ENCODE measurements at places on chromosomes 12 and 14.

- DNase-seq: no peak
Measured at GRCh38 chr12:3049611-3050249, 27.4 kb upstream of the TSPAN9 start.

GRCh38 chr14:93525696-93526451 is 95.1 kb downstream of the UNC79 start:
- DNase-seq: no peak

- DNase-seq: no peak
Measured at GRCh38 chr12:100753837-100754236, 40.7 kb upstream of the ANO4 start.

- DNase-seq: no peak
Measured at GRCh38 chr14:32508281-32508680, 179.2 kb downstream of the AKAP6 start.

- DNase-seq: no peak
Measured at GRCh38 chr14:50766338-50766886, 64.5 kb downstream of the NIN start.

- DNase-seq: no peak
Measured at GRCh38 chr12:89933911-89934310, 225.3 kb upstream of the ATP2B1 start.

GRCh38 chr14:102777711-102778337 is 575 bp downstream of the TRAF3 start:
- DNase-seq: peak; percentile 24

GRCh38 chr12:62760779-62761178 is 174.2 kb downstream of the PPM1H start:
- DNase-seq: no peak

- no peak for DNase-seq
Measured at GRCh38 chr14:100844421-100844820, 18.5 kb downstream of the MEG3 start.

DNA sequence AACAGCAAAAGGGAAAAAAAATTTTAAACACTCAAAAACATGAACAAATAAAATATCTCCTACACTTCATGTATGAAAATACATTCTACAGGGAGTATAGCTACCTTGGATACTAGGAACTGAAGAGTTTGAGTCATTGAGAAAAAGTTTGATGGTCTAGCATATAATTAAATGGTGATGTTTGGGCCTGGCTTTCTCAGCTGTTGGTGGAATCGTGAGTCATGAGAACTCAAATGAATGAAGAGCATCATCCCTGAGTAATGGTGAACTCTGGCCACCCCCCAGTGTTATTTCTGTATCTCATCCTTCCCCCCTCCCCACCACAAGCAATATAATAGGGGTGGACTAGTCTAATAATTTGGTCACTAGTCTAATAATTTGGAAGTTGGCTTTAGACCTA is 6.7 kb upstream of the SLC6A15 start:
- no peak for DNase-seq

- no peak for DNase-seq
Measured at GRCh38 chr12:19833775-19834501, 394.6 kb downstream of the AEBP2 start.

DNA sequence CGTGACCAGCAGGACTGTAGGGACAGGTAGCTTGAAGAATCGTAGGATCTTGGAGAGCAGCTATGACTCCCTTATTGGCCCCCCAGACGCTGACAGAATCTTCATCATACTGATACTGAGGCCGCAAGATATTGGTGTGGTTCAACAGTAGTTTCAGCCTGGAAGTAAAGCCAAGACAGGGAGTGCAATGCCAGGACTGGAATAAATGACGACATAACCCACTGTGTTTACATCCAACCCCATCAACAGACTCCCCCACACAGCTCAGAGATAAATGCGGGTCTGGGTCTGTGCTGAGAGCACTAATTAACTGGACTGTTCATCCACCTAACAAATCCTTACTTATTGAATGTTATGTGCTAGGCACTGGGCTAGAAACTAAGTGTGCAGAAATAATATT is 16.6 kb downstream of the NOXRED1 start:
- DNase-seq: no peak

- no peak for DNase-seq
Measured at GRCh38 chr14:38206689-38207376, 871 bp upstream of the SSTR1 start.

GRCh38 chr12:48092611-48093010 is 13.3 kb downstream of the SENP1 start:
- DNase-seq: no peak

DNA sequence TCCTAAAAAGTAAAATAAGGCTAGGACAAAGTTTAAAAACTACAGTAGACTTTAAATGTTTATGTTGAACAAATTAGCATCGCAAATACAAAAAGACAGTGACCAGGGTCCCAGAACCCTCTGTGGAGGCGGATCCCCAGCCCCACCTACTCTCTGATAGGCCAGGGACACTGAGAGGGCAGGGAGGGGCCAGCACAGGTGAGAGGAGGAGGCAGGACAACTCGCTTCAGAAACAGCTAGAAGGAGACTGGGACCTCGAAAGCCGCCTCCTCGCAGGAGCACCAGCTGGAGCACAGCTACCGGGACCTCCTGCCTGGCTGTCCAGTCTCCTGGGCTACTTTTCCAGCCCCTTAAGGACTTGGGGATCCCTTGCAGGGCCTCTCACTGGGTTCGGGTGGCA is 992 bp downstream of the DNAH10 start:
- DNase-seq: no peak

DNA sequence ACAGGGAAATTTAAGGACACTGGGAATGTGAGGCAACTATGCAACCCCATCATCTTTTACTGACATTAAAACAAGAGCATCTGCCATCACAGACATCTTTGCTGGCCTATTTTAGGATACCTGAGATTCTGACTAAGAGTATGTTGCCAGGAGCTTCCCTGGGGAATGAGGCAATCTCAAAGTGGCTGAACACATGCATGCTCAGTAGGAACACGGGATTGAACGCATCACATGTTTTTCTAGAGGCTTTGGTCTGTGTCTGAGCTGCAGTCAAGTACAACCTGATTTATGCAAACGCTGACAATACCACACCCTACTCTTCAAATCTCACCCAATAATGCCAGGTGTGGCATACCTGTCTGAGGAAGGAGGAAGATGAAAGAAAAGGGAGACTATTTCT is 416.5 kb downstream of the NELL2 start:
- no peak for DNase-seq

- DNase-seq: no peak
Measured at GRCh38 chr12:126856958-126857357, 1410.0 kb upstream of the TMEM132C start.

- peak; percentile 40 for DNase-seq
Measured at GRCh38 chr12:58346032-58346632, 404.8 kb downstream of the ATP23 start.

DNA sequence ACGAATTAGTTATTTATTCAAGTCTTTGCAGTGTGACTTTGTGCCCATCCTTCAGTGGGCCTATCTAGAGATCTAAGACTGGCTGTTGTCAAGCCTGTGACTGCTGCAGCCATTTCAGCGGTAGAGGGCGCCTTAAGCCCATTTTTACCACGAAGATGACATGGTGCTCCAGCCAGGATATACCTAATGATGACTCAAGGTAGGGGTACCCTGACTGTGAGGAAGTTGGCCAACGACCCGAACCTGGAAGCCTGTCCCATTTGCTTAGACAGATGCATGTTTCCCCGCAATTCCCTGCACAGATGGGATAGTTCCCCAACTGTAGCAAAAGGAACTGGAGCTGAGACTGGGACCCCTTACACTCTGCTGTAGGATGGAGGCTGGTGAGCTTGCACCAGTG is 41.3 kb downstream of the RAB3IP start:
- no peak for DNase-seq

- no peak for DNase-seq
Measured at GRCh38 chr14:80316441-80316840, 105.1 kb upstream of the DIO2 start.

- no peak for DNase-seq
Measured at GRCh38 chr12:414859-415258, 13.4 kb downstream of the CCDC77 start.

DNA sequence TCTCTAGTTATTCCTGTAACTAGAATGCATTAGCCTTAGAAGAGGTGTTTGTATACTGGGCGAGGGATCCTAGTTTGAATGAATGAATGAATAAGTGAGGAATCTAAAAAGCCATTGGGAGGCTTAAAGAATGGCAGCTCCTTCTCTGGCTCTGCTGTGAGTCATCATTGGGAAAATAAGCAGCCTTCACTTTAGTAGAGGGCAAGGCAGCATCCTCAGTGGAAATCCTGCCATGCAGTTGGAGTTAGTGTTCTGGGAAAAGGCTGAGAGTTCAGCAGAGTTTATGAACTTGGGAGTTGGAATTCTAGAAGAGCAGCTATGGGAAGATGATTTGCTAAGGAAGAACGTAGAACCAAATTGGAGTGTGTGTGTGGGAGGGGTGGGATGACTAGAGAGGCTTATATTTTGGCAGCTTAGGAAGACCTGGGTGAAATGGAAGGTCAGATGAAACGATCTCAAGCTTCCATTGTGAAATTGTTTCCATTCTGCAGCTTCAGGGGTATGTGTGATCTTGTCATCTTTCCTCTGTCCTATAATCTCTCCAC is 120.8 kb downstream of the PTCSC3 start:
- no peak for DNase-seq

GRCh38 chr12:123591702-123592481 is 7.5 kb downstream of the TMED2 start:
- DNase-seq: no peak

- DNase-seq: no peak
Measured at GRCh38 chr12:106953352-106954250, 2.1 kb upstream of the TMEM263 start.

GRCh38 chr12:13176256-13176655 is 20.3 kb upstream of the EMP1 start:
- DNase-seq: no peak

GRCh38 chr14:56816574-56817391 is 6.5 kb upstream of the OTX2 start:
- DNase-seq: no peak

GRCh38 chr12:123752046-123752445 is 10.1 kb upstream of the DNAH10 start:
- DNase-seq: no peak

DNA sequence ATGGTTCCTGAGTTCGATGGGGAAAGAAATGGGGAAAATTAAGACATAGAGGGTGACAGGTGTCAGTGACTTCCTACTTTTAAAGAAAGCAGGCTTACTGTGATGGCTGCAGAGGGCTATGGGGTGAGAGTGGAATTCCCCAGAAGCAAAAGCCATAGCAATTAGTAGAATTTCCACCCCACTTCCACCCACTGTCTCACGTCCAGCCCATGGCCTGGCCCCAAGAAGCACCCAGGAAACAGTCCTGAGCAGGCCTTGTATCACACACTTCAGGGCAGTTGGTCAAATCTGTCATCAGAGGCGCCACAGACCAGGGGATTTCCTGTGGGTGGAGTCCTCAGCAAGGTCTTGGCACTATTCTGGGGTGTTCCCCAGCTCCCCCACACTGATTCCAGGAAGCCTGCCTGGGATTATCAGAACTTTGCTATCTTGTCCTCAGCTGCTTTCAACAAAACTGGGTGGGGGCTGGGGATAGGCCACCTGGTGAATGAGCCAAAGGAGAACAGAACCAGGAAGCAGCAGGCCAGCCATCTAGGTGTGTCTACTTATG is 120.1 kb upstream of the CCND2 start:
- DNase-seq: peak; percentile 66

- peak; percentile 54 for DNase-seq
Measured at GRCh38 chr12:117119592-117120198, 20.5 kb upstream of the TESC start.

DNA sequence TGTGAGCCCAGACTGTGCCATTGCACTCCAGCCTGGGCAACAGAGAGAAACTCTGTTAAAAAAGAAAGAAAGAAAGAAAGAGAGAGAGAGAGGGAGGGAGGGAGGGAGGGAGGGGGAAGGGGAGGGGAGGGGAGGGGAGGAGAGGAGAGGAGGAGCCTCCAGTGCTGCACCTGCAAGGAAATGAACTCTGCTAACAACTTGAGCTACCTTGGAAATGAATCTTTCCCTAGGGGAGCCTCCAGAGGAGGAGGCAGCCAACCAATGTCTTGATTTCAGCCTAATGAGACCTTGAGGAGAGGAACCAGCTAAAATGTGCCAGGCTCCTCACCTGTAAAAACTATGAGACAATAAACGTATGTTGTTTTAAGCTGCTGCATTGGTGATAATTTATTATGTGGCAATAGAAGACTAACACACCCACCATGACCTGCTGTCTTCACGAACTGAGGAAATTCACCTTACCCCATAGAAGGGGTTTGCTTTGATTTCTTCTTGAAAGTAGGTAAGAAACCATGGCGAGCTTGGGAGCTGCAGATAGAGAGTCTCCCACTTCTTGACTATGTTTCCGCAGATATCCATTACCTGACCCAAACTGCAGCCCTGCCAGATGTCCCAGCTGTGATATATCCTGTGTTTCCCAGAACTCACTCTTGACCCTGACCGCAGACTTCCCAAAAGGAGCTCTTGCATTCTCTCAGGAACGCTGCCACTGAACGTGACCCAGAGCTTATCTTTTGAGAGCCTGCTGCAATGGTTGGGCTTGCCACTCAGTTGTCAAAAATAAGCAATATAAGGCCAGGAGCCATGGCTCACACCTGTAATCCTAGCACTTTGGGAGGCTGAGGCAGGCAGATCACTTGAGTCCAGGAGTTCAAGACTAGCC is 31.5 kb upstream of the TMPO start:
- DNase-seq: no peak

- no peak for DNase-seq
Measured at GRCh38 chr14:73463411-73463810, 5.1 kb upstream of the NUMB start.

- DNase-seq: no peak
Measured at GRCh38 chr14:105899071-105899641, 372.8 kb downstream of the TMEM121 start.

DNA sequence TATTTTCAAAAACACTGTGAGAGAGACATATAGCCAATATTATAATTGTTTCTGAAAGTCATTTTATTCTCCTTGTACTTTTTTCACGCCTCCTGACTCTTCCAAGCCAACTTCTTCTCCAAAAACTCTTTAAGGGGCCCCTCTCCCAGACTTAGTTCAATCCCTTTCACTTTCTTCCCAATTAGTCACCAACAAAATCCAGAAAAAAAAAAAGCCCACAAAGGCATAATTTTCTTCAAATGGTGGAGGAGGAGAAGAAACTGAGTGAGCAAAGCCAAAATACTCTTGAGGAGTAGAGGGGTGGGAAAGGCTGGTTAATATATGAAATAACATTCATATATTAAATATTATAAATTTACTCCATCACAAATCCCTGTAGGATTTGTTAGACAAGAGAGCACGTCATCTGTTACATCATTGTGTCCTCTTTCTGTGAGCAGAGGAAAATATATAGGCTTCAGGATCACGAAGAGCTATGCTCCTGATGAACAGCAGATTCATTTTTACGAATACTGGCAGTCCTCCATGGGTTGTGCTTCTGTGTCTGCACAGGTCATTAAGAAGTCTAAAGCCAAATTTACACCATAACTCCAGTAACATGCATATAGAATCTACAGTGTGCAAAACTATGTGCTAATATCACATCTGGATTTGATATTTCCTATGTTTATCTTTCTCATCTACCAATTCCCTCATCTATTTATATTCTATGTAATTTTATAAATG is 25.9 kb upstream of the NID2 start:
- DNase-seq: no peak

- no peak for DNase-seq
Measured at GRCh38 chr14:91929700-91930099, 17.8 kb downstream of the FBLN5 start.
